Chondrocyte (in vitro differentiated cells): ENCODE measurements at places on chromosomes 3 and 15. TPM values are rescaled to one million over a fixed set of nuclear protein-coding genes. Genes with fewer than 3 reads are reported as not detected.

GRCh38 chr15:100134089-100134583 lies 207.6 kb downstream of the ADAMTS17 start:
- no peaks in the 10 kb centered on the region for H3K27me3 ChIP-seq
- no peak overlapping the region for H3K4me3 ChIP-seq
- H3K36me3 ChIP-seq: no peaks in the 10 kb centered on the region
- no peak for DNase-seq

DNA sequence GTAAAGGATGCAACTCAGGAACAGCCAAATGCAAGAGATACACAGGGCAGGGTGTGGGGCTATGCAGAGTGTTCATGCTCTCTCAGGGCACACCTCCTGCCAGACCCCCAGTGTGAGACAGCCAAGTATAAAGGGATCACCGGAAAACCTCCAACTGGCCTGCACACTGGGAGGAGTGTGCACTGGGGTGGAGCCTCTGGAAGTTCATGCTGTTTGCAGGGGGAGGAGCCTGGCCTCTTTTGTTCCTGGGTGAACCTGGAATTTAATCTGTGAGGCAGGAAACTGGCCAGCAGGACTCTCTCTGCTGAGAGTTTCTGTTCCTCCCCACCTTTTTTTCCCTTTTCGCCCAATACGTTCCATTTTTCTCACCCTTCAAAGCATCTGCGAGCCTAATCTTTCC lies 204.1 kb downstream of the WNT5A start:
- no peak overlapping the region for H3K27ac ChIP-seq
- H3K36me3 ChIP-seq: no peaks in the 10 kb centered on the region
- no peaks in the 10 kb centered on the region for H3K4me1 ChIP-seq
- DNase-seq: no peak
- no peaks in the 10 kb centered on the region for H3K27me3 ChIP-seq
- H3K4me3 ChIP-seq: no peak overlapping the region

Gene ITPKA
- total RNA-seq: 0.32 to 0.36 TPM in 2 of 3 replicates, not detected in the other

Gene P2RY13
- not detected in 3 replicates for total RNA-seq

Gene OXTR
- total RNA-seq: 48.5 to 90.8 TPM (median 48.8 TPM) in 3 replicates

Gene U2SURP
- total RNA-seq: 63.0 to 72.9 TPM (median 63.7 TPM) in 3 replicates

GRCh38 chr3:127711021-127711695 lies 38.4 kb downstream of the ABTB1 start:
- no peak for DNase-seq
- no peaks in the 10 kb centered on the region for H3K27me3 ChIP-seq
- H3K36me3 ChIP-seq: peaks cover 7% of the 10 kb centered on the region
- H3K4me3 ChIP-seq: no peak overlapping the region

- no peaks in the 10 kb centered on the region for H3K36me3 ChIP-seq
- peaks cover 25% of the 10 kb centered on the region for H3K27me3 ChIP-seq
- H3K4me3 ChIP-seq: peak overlapping the region; percentile 64
- DNase-seq: no peak
- H3K4me1 ChIP-seq: peaks cover 11% of the 10 kb centered on the region
Observed at GRCh38 chr3:128992926-128993460, 883 bp downstream of the CFAP92 start.

- DNase-seq: no peak
- H3K4me1 ChIP-seq: peaks cover 10% of the 10 kb centered on the region
- no peak overlapping the region for H3K27ac ChIP-seq
- no peak overlapping the region for H3K4me3 ChIP-seq
- no peaks in the 10 kb centered on the region for H3K27me3 ChIP-seq
Observed at GRCh38 chr3:73470860-73471259, 153.9 kb downstream of the PDZRN3 start.

GRCh38 chr3:111884411-111885018 lies 25.4 kb downstream of the PHLDB2 start:
- peaks cover 30% of the 10 kb centered on the region for H3K36me3 ChIP-seq
- peak overlapping the region; percentile 43 for H3K27ac ChIP-seq
- no peak overlapping the region for H3K4me3 ChIP-seq
- no peaks in the 10 kb centered on the region for H3K27me3 ChIP-seq
- peaks cover 44% of the 10 kb centered on the region for H3K4me1 ChIP-seq

DNA sequence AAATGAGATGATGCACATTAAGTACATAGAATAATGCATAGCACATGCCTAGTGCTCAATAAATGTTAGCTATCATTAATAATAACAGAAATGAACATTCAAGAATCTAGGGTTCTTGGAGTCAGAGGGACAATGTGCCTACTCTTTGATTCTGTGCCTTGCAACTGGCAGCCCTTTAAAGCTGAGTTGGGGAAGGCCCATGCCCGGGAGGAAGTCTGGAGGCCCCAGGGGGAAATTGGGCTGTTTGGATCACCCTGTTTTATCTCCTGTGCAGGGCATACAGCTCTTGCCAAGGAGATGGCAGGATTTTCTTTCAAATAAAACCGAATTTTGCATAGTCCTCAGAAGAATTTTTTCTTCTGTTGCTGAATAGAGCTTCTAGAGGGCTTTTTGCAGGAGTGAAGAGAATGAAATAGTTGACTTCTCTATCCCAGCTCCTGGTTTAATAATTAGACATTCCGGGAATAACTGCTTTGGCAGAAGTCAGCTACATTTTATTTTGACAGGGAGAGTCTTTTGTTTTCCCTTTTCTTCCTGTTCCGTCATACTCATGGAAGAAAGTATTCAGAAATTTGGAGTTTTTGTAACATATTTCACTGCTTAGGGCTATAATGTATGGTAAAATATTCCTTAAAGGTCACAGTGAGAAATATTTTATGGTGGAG lies 18.0 kb upstream of the KCNAB1 start:
- no peaks in the 10 kb centered on the region for H3K36me3 ChIP-seq
- peak overlapping the region; percentile 15 for H3K4me3 ChIP-seq
- peak overlapping the region; percentile 89 for H3K27ac ChIP-seq
- DNase-seq: no peak
- peaks cover 55% of the 10 kb centered on the region for H3K4me1 ChIP-seq
- no peaks in the 10 kb centered on the region for H3K27me3 ChIP-seq

Gene CD276
- total RNA-seq: 157 to 196 TPM (median 192 TPM) in 3 replicates

- H3K27me3 ChIP-seq: no peaks in the 10 kb centered on the region
- H3K4me1 ChIP-seq: no peaks in the 10 kb centered on the region
- no peak overlapping the region for H3K4me3 ChIP-seq
Observed at GRCh38 chr3:110362751-110363150, 708.9 kb upstream of the NECTIN3 start.

Gene LMCD1
- total RNA-seq: 260 to 268 TPM (median 263 TPM) in 3 replicates

DNA sequence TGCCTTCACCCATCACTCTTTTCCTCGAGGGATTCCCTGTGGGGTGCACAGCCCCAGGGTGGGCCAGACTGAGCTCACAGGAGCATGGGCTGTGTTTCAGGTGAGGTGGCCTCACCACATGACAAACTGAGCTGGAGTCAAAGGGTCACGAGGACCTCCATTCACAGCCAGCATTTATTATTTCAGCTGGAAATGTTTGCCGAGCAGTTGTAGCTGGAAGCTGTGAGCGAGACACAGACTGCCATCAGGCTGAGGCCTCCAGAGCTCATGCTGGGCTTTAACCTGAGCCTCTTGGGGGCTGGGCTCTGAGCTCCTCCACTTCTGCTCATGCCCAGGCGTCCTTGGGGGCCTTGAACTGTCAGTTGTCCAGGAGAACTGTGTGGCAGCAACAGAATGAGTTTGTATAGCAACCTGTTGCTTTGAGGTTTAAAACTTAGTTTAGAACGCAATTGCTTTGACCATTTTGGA lies 57.5 kb downstream of the FLNB start:
- DNase-seq: no peak
- peaks cover 64% of the 10 kb centered on the region for H3K4me1 ChIP-seq
- H3K4me3 ChIP-seq: no peak overlapping the region
- H3K27me3 ChIP-seq: no peaks in the 10 kb centered on the region
- H3K36me3 ChIP-seq: no peaks in the 10 kb centered on the region

GRCh38 chr3:28544831-28545230 lies 196.2 kb upstream of the AZI2 start:
- no peak for DNase-seq
- H3K27ac ChIP-seq: no peak overlapping the region
- no peak overlapping the region for H3K4me3 ChIP-seq
- no peaks in the 10 kb centered on the region for H3K27me3 ChIP-seq

Gene SLC41A3
- total RNA-seq: 38.5 to 51.9 TPM (median 43.2 TPM) in 3 replicates

DNA sequence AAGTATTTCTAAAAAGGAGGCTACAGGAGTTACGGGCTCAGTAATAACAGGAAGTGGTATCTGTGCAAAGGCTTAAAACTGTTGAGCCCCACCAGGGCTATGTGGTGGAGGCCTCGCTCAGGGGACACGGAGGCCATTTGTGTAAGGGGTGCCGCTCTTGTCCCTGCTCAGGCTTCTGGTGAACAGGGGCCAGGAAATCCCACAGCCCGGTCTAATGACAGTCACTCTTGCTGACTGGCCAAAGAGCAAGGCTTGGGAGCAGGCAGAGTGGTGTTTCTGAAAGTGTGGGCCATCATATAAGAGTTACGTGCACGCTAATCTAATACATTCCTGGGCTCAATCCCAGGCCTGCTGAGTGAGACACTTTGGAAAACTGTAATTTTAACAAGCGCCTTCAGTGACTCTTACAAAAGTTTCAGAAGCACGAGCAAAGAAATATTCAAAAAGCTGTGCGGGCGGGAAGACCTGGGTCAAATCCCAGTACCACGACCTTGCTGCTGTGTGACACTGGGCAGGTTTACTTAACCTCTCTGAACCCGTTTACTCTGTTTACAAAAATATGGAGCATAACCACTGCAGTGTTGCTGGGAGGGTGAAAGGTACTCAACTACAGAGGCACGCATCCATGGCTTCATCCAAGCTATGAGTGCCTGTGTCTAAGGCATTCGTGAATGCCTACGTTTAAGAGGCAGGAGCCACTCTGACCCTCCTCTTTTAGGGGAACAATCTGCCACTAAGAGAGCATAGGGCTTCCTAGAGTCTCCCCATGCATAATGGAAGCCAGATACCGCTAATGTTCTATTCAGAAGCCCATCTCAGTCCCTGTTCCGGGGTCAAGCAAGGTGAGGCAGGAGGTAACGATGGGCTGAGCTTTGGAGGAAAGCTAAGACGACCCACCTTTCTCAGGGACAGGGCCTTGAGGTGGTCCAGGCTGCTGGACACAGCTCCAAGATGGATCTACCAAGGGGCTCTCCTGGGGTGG lies 2.0 kb downstream of the ATP10A start:
- H3K27me3 ChIP-seq: no peaks in the 10 kb centered on the region
- DNase-seq: no peak

Gene IQCF5
- total RNA-seq: not detected in 3 replicates

DNA sequence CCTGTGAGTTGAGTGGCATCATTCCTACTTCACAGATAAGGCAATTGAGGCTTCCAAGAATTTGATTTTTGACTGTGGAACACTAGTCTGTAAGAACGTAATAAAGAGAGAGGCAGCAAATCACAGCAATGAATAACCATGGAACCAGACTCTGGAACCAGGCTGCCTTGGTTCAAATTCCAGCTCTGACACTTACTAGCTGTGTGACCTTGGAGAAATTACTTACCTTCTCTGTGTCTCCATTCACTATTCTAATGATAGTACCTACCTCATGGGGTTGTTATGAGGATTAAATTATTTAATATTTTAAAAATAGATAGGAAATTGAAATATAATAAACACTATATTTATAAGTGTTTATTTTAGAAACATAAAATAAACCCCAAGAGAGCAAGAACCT lies 12.6 kb upstream of the IGDCC3 start:
- DNase-seq: no peak
- H3K36me3 ChIP-seq: peaks cover 33% of the 10 kb centered on the region
- no peak overlapping the region for H3K4me3 ChIP-seq
- peaks cover 4% of the 10 kb centered on the region for H3K4me1 ChIP-seq
- no peaks in the 10 kb centered on the region for H3K27me3 ChIP-seq

DNA sequence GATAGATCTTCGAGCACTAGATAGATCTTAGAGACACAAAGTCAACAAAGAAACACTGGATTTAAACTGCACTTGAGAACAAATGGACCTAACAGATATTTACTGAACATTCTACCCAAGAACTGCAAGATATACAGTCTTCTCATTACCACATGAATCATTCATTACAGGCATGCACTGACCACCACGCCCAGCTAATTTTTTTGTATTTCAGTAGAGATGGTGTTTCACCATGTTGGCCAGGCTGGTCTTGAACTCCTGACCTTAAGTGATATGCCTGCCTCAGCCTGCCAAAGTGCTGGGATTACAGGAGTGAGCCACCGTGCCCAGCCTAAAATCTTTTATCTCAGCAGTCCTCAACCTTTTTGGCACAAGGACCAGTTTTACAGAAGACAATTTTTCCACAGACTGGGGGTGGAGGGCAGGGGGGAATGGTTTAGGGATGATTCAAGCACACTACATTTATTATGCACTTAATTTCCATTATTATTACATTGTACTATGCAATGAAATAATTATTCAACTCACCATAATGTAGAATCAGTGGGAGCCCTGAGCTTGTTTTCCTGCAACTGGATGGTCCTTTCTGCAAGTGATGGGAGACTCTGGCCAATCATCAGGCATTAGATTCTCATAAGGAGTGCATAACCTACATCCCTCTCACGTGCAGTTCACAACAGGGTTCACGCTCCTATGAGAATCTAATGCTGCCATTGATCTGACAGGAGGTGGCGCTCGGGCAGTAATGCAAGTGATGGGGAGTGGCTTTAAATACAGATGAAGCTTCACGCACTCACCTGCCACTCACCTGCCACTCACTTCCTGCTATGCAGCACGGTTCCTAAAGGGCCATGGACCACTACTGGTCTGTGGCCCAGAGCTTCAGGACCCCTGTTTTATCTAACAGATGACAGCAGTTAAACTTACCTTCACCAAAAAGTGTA lies 21.7 kb downstream of the CSNK1G1 start:
- DNase-seq: no peak
- peaks cover 6% of the 10 kb centered on the region for H3K4me1 ChIP-seq

DNA sequence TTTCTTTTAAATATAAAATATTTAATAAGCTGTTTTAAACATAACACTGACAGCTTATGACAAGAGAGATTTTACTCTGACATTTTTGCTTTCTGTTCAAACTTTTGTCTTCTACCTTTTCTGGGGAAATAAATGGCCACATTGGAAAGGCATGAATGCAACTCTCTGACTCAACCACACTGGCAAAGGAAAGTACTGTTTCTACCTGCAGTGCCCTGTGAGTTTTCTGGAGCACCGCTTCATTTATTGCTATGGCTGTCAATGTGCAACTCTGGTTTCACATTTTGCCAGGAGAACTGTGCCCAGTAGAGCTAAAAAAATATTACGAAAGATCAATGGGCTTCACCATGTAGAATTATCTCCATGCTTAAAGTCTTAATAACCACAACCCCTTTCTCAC lies 15.1 kb downstream of the PDZRN3 start:
- peaks cover 5% of the 10 kb centered on the region for H3K36me3 ChIP-seq
- no peaks in the 10 kb centered on the region for H3K27me3 ChIP-seq
- H3K27ac ChIP-seq: no peak overlapping the region
- peaks cover 54% of the 10 kb centered on the region for H3K4me1 ChIP-seq
- DNase-seq: no peak

Gene ZNF619
- total RNA-seq: 3.3 to 5.5 TPM (median 3.7 TPM) in 3 replicates
